ENCODE measurements at places on chromosomes 13 and 19.

- H3K36me3 ChIP-seq, result no peaks in the 10 kb centered on the region
- no peak overlapping the region for H3K4me3 ChIP-seq
- peaks cover 6% of the 10 kb centered on the region for H3K4me1 ChIP-seq
- H3K27me3 ChIP-seq, result no peaks in the 10 kb centered on the region
- DNase-seq, result no peak
These were observed 100.0 kb upstream of the RAP2A start for GRCh38 chr13:97333983-97334382.

DNA sequence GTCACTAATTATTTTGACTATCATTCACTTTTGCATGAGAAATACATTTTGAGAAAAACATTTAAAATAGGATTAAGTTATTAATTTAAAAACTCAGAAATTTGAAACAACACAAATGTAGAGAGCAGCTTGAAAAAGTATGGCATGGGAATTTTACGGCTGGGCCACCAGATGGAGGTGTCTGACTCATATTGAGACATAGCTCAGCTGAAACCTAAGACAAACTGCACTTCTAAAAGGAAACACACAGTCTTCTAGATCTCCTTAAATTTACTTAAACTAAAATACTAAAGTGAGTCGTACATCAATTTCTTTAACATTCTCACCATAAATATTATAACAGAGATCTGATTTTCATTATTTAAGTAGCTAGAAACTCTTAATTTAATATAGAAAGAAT lies 41.9 kb upstream of the POSTN start:
- no peak overlapping the region for H3K27ac ChIP-seq
- H3K4me1 ChIP-seq, result no peaks in the 10 kb centered on the region
- H3K4me3 ChIP-seq, result no peak overlapping the region
- H3K36me3 ChIP-seq, result no peaks in the 10 kb centered on the region
- H3K27me3 ChIP-seq, result no peaks in the 10 kb centered on the region
- no peak for DNase-seq

GRCh38 chr13:38914070-38914469 lies 76.6 kb downstream of the STOML3 start:
- H3K4me3 ChIP-seq, result no peak overlapping the region
- no peaks in the 10 kb centered on the region for H3K4me1 ChIP-seq
- H3K27me3 ChIP-seq, result peaks cover 12% of the 10 kb centered on the region
- no peak for DNase-seq

DNA sequence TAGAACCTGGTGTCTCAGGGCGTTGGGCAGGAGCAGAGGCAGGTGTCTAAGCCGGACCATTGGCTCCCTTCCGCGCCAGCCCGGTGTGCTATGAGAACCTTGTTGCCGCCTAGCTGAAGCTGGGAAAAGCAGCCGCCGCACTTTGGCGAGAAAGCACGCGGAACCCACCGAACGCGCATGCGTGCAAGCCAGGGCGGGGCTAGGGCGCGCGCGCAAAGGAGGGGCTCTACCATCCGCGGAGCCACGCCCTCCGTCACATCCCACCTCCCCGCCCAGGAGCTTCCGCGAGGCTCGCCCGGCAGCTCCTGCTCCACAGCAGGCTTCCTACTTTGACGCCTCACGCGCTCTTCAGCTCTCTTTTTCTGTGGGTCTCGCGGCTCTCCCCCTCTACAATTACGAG lies 51.3 kb downstream of the WDR87 start:
- H3K4me1 ChIP-seq, result no peaks in the 10 kb centered on the region
- H3K36me3 ChIP-seq, result no peaks in the 10 kb centered on the region

DNA sequence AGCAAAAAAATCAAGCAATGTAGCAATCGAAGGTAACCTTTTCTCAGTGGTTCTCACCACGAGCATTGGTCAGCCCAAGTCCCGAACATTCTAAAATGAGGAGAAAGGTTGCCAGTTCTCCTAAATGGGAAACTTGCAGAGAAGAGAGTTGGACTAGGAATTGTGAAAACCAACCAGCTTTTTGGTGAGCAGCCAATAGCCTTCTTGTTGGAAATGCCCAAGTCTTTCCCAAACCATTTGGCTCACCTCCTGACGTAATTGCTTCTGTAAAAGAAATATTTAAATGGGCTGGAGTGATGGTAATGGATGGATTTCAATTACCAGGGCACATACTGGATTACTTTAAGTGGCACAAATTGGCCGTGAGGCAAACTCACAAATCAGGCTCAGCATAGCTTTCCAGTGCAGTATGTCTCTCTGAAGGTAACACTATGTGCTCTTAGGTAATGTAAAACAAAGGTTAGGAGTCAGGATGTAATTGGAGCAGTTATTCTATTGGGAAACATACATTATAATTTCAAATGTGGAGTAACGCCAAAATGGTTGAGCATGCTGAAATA lies 423.2 kb downstream of the KLF5 start:
- no peaks in the 10 kb centered on the region for H3K27me3 ChIP-seq
- no peak overlapping the region for H3K27ac ChIP-seq
- H3K4me1 ChIP-seq, result no peaks in the 10 kb centered on the region
- DNase-seq, result no peak

DNA sequence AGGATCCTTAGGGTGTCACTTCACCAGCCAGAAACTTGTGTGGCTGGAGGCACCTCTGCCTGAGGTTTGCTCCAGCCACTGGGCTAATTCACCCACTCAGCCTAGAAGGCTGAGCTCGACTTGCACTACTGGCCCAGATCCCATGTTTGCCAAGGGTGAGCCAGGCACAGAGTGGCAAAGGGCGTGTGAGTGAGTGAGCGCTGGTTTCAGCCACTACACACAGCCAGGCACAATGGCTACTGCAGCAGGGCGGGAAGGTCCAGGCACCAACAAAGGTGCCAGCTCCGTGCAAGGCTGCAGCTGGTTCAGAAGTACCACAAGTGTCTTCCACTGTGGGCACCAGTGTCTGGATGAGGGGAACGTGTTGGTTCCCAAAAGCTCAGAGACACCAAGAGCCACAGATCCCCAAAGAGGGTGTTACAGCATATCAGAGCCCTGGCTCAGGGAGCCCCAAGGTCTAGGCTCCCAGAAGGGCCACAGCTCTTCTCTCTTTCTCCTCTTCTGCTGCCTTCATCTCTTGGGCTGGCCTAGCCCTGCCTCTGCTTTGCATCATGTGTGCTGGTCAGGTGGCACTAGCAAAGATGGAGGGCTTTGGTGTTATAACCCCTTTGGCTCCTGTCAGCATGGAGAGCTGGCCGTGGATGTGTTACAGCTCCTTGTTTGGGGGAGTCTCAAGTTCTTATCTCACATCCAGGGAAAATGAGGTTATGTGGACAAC lies 736.3 kb upstream of the KLHL1 start:
- H3K36me3 ChIP-seq, result no peaks in the 10 kb centered on the region
- no peaks in the 10 kb centered on the region for H3K27me3 ChIP-seq
- no peak overlapping the region for H3K27ac ChIP-seq
- H3K4me1 ChIP-seq, result no peaks in the 10 kb centered on the region
- no peak overlapping the region for H3K4me3 ChIP-seq

DNA sequence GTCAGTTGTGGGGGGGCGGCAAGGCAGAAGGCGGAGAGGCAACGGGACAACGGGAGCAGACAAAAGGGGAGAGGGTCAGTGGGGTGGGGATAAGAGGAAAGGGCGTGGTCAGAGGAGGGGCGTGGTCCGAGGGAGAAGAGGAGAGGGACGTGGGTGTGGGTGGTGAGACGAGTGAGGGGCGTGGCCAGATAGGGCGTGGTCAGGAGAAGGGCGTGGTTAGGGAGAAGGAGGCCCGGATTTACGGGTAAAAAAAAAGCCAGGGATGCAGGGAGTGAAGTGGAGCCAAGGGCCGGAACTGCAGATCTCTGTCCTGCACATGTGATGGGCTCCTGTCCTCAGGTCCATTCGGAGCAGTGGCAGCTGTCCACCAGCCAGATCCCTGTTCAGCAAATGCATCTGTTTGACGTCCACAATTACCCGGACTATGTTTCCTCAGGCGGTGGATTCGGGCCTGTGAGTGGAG lies 21.5 kb downstream of the CPT1C start:
- no peak overlapping the region for H3K27ac ChIP-seq
- peaks cover 37% of the 10 kb centered on the region for H3K27me3 ChIP-seq
- H3K36me3 ChIP-seq, result no peaks in the 10 kb centered on the region
- DNase-seq, result no peak
- peaks cover under 1% of the 10 kb centered on the region for H3K4me1 ChIP-seq
- no peak overlapping the region for H3K4me3 ChIP-seq

- peak overlapping the region; percentile 88 for H3K4me3 ChIP-seq
- peaks cover 40% of the 10 kb centered on the region for H3K27me3 ChIP-seq
- peak; percentile 37 for DNase-seq
- H3K36me3 ChIP-seq, result peaks cover 10% of the 10 kb centered on the region
- no peak overlapping the region for H3K27ac ChIP-seq
- H3K4me1 ChIP-seq, result peaks cover 8% of the 10 kb centered on the region
These were observed 421 bp downstream of the DGKH start for GRCh38 chr13:42048684-42049453.

Measured in stimulated activated naive B cell treated with anti-CD40 and anti-IgM and Interleukin-4, amounts not matched to agents 10 μg/mL and 1 μg/mL and 100 μg/mL, for 72 hours (primary cell).